ENCODE measurements at places on chromosomes 7 and 10.

- no peak for DNase-seq
Measured at GRCh38 chr10:5999440-6000165, 22.3 kb upstream of the IL15RA start.

GRCh38 chr10:131500892-131501291 lies 189.4 kb upstream of the TCERG1L start:
- no peak for DNase-seq

DNA sequence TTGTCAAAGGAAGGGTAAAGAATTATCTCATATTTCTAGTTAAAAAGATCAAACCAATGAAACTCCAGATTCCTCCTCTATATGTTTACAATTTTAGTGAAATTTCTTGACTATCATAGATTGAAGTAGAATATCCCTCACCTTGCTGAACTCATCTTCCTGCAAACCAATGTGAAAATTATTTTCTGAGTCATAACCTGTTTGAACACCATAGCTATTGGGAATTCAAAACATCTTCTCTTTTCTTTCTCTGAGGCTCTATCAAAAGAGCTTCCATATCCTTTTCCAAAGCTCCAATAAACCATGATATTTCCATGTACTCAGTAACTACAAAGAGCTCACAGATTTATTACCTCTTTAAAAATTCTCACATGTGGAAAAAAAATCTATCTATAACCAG lies 134.3 kb downstream of the DOCK4 start:
- no peak for DNase-seq

- DNase-seq: no peak
Measured at GRCh38 chr7:152998420-152998819, 238.9 kb downstream of the ACTR3B start.

DNA sequence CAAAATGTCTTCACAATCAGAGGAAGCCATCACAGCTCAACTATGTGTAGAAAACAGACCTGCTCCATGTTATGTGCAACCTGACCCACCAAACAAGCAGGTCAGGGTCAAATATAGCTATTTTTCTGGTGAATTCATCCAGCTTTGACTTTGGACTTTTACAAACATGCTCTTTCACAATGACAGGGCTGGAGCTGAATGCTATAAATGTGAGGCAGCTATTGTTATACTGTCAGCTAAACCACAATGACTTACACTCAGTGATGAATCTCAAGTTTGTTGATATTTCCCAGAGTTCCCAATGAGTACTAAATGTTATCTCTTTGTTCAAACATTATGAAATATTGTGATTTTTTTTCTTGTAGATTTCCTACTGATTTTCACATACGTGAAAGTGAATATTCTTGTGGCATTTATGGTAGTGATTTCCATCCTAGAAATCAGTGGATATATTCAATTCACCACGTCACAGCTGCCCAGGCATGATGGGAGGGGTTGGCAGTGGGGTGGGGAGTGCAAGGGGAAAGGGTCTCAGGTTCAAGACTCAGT lies 2.5 kb upstream of the ITIH2 start:
- DNase-seq: no peak

GRCh38 chr10:28248092-28248491 lies 54.8 kb downstream of the MPP7 start:
- no peak for DNase-seq

- no peak for DNase-seq
Measured at GRCh38 chr10:77548157-77548556, 89.5 kb downstream of the KCNMA1 start.

Data from HS-27A (cell line).